Stimulated activated CD4-positive, alpha-beta T cell treated with anti-CD3 and anti-CD28 coated beads, Interleukin-1b, Interleukin-23, amount 100 ng/mL, for 1 hour (primary cell): ENCODE measurements at places on chromosomes 5 and 9.

DNA sequence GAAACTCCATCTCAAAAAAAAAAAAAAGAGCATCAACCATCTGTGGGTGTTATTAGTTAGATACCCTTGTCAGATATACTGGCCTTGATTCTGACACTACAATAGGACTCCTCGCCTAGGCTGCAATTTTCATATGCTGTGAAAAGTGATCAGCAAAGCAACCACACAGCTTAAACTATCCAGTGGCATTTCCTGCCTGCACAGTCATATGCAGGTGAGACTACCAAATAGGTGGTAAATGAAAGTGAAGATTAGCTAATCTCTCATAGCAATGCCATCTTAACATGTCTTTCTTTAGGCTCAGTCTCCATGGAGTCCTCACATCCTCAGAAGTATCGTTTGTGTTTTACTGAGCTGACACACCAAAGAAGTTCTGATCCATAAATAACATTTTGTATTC is 40.8 kb downstream of the GRAMD2B start:
- no peak for DNase-seq

GRCh38 chr5:95859661-95860060 is 37.1 kb upstream of the GLRX start:
- DNase-seq, result no peak

GRCh38 chr5:65086234-65086890 is 317.6 kb downstream of the CWC27 start:
- DNase-seq, result no peak

DNA sequence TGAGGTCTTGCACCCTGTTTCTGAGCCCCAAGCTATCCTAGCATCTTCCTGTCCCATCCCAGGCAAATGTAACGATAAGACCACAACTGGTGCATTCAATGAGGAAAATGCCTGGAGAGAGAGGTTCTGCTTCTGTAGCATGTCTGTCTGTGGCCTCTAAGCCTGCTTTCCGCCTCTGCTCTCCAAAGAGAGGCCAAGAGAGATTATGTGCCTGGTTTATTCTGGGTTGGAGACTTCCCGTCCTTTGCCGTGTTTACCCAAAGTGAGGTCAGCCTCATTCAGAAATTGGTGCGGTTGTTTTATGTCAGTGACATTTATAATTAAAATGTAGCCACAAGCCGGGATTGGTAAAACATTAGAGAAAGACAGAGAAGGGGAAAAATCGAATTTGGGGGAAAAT is 77.8 kb downstream of the FGF1 start:
- no peak for DNase-seq

DNA sequence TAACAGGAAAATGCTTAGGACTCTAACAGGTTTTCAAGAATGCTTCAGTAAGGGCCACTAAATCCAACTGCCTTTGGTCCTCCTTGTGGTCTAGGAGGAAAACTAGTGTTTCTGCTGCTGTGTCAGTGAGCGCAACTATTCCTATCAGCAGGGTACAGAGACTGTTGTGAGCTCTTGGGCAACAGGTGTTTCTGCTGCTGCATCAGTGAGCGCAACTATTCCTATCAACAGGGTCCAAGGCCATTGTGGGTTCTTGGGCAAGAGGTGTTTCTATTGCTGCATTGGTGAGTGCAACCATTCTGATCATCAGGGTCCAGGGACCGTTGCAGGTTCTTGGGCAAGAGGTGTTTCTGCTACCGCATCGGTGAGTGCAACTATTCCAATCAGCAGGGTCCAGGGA is 256.3 kb downstream of the CDH10 start:
- no peak for DNase-seq
